ENCODE measurements at places on chromosomes 6 and 20.

DNA sequence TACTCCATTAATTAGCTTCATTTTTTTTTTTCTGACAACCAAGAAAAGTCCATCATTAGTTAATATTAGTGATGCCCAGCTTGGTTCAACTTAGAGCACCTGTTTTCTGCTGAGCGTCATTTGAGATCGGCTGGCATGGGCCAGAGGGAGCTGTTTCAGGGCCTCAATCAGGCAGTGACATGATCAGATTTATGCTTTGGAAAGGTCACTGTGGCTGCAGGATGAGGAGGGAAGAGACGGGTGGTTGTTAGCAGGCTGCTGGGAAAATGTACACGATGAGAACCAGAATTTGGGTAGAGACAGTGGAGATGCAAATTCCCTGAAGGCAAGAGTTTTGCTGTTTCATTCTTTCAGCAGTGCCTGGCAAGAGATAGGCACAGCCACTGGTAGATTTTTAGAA lies 4.4 kb upstream of the STX16 start:
- DNase-seq: no peak

DNA sequence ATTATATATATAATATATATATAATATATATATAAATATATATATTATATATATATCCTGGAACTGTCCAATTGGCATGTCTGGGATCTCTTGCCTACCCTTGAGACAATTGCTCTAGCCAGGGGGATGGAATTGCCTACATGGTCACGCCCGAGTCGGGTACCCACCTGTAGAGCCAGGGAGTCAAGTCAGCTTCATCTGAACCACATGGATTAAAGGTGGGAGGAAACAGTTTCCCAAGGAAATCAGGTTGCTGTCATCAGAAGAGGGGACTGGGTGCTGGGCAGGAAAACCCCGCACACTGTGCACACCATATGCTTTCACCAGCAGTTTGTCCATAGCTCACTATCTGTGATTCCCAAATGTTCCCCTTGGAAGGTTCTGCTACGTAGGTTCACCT lies 252.5 kb upstream of the NOX3 start:
- no peak for DNase-seq

GRCh38 chr6:83853178-83854000 lies at the start of gene RIPPLY2:
RIPPLY2 (plus strand) TSS chr6:83853360; CDS start chr6:83853417, 57 bp downstream.
- DNase-seq: no peak

DNA sequence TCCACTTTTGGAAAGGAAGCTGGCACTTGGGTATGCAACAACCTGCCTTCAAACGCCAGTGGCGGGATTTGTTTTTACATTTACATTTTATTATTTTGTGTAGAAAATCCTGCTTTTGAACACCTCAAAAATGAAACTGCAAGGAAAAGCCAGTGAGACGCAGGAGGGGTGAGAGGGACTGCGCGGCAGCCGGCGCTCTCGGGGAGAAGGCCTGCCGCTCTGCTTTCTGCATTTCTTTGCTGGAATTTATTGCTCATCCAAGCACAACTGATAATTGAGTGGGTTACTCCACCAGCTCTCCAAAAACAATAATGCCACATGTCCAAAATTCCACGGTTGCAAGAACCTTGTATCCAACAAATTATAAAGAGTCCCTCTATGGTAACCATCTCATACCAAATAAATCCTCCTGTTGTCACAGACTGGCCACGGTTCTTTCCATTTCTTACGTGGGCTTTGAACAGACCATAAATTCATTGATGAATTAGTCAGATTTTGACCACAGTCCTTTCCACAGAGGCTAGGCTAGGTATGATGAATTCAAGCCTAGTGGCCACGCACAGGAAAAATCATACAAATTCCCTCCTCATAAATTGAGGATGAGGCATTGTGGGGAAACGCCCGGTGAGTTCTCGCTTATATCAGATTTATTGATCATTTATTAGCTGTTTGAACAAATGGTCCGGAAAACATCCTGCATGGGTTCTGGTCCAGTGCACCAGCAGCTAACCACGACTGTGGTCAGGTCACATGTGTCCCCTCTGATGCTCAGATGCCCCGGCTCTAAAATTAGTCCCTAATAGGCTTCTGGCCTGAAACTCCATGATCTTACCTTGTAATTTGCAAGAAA lies 31.6 kb upstream of the FOXC1 start:
- DNase-seq: no peak

DNA sequence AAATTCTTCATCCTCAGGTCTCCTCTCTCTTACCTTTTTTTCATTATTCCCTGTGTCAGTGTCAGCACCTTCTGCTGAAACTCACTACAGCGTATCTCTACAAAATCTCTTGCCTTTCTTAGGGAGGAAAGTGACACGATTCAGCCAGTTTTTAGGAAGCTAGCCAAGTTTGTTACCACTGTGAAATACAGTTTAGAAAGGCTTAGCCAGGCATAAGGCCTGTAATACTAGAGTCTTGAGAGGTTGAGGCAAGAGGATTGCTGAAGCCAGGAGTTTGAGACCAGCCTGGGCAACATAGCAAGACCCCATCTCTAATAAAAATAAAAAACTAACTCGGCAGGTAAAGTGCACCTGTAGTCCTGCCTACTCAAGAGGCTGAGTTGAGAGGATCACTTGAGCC lies 16.7 kb downstream of the TAB2 start:
- DNase-seq: peak; percentile 44

GRCh38 chr6:9334979-9335378 lies 899.6 kb upstream of the SLC35B3 start:
- no peak for DNase-seq

DNA sequence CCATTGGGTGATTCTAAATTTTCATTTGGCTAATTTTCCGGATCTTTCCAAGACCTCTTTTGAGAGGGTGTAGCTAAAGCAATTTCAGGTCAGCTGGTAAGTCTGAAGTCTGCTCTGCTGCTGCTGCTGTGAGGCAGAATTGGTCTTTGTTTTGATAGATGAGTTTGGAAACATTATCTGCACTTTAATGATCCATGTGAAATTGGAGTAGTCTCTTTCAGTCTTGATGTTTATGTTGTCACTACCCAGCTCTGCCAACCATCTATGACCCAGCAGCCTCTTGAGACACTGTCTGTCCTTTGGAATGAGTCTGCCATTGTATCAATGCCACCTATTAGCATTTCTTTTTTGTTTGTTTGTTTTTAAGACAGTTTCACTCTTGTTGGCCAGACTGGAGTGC lies 44.1 kb downstream of the TXNDC5 start:
- no peak for DNase-seq

- no peak for DNase-seq
These were observed 358.9 kb downstream of the CENPW start for GRCh38 chr6:126698732-126699240.

- DNase-seq: no peak
These were observed 58.3 kb upstream of the MAP3K4 start for GRCh38 chr6:160933256-160933655.

DNA sequence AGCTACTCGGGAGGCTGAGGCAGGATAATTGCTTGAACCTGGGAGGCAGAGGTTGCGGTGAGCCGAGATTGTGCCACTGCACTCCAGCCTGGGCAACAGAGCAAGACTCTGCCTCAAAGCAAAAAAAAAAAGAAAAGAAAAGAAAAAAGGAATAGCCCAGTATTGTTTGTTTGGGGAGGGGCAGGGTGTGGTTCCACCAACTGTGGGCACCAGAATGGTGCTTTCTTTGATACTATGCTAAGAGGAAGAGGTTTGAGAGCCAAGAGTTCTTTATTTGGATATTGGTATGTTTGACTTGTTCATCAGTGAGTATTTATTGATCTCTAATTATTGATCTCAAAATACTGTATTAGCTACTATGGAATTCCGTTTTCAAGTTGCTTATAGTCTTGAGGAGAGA lies 72.3 kb downstream of the CEP57L1 start:
- no peak for DNase-seq

- no peak for DNase-seq
These were observed 29.7 kb downstream of the DOP1A start for GRCh38 chr6:83097204-83097603.

DNA sequence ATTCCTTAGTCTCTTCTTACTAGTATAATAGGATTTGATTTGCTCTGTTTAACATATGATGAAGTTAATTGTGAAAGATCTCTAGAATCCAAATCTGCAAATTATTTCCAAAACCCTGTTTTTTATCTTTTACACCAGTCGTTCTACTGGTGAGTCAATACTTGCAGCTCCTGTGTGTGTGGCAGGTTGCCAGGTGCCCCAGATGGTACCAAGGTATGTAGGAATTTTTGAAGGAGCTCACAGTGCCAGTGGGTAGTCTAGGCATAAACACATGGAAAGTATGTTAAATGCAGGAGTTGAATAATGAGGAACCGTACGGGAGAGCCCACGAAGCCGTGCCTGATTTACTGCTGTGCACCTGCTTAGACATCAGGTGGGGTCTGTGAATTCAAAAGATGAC lies 192.2 kb downstream of the FARS2 start:
- DNase-seq: peak; percentile 39

- no peak for DNase-seq
These were observed 341.8 kb upstream of the GJE1 start for GRCh38 chr6:141790921-141791320.

DNA sequence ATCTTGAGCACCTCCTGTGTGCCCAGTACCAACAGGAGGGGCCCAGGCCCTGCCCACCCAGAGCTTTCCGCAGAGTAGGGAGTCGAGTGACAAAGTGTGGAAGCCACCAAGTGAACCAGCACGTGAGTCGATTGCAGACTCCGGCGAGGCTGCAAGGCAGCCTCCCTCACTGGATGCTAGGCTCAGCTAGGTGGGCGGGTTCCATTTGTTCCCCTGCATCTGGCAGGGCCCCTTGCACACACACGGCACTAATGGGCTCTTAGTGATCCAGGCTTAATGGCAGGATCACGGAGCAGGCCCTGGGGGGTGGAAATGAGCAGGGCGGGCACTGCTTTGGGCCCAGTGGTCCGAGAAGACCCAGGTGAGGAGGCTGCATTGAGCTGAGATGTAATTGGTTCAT lies 140.4 kb downstream of the PHACTR3 start:
- no peak for DNase-seq

Data from A172 (cell line).